ENCODE measurements at places on chromosomes 7 and 10. TPM values are rescaled to one million over a fixed set of nuclear protein-coding genes. Genes with fewer than 3 reads are reported as not detected.

Gene ADCYAP1R1
- 8.7 TPM for total RNA-seq

Gene TMEM273
- 0.27 TPM for total RNA-seq

Gene MACC1
- 14.6 TPM for total RNA-seq

Gene SPDYE8
- not detected for total RNA-seq

Gene SPDYE2
- 0.15 TPM for total RNA-seq

Gene GTF2IRD2
- 8.8 TPM for total RNA-seq

Gene GNAT3
- total RNA-seq: not detected

Gene FAM180A
- not detected for total RNA-seq

Gene LIPN
- total RNA-seq: not detected

Gene GPAM
- total RNA-seq: 12.2 TPM

Gene ANXA8
- not detected for total RNA-seq

Gene CALCR
- total RNA-seq: 1.2 TPM

Gene SPDYE11
- not detected for total RNA-seq

Gene NAT16
- total RNA-seq: 0.62 TPM

Gene ACBD5
- 19.4 TPM for total RNA-seq

Gene SPDYE18
- not detected for total RNA-seq

Gene SYT15B
- total RNA-seq: 0.32 TPM

Gene ERVW-1
- not detected for total RNA-seq

Gene NEUROG3
- total RNA-seq: 2.0 TPM

Gene OR2A5
- total RNA-seq: not detected

Gene BCCIP
- total RNA-seq: 95.3 TPM

Gene GRB10
- 66.0 TPM for total RNA-seq

Gene TEX47
- total RNA-seq: not detected

Gene LEP
- not detected for total RNA-seq

Gene OR2A12
- not detected for total RNA-seq

Gene C7orf25
- total RNA-seq: 5.5 TPM

Gene SLC29A4
- total RNA-seq: 11.8 TPM

Gene LRRC18
- not detected for total RNA-seq

Gene MRC1
- total RNA-seq: 0.46 TPM

Gene ATG9B
- 3.8 TPM for total RNA-seq

Gene HMX3
- total RNA-seq: not detected

Gene TSPAN12
- 17.3 TPM for total RNA-seq

Gene PTPN20
- total RNA-seq: 0.96 TPM

Gene EGR2
- 1.6 TPM for total RNA-seq

Gene PHYHIPL
- 0.13 TPM for total RNA-seq

Gene CPVL
- total RNA-seq: 43.8 TPM

Gene ACTL6B
- total RNA-seq: 0.99 TPM

Gene TAS2R41
- 0.31 TPM for total RNA-seq

Gene ZNF467
- 0.73 TPM for total RNA-seq

Gene MACROH2A2
- 35.4 TPM for total RNA-seq

Gene AGR3
- total RNA-seq: not detected

Gene GPR141
- total RNA-seq: 1.8 TPM

Gene OR13A1
- total RNA-seq: 0.15 TPM

Gene NUDT13
- 2.0 TPM for total RNA-seq

Gene TPK1
- total RNA-seq: 2.7 TPM

Gene PRR15
- total RNA-seq: 21.2 TPM

Gene OGDHL
- total RNA-seq: 35.1 TPM

Gene OR2A42
- total RNA-seq: 0.37 TPM

Gene GSAP
- 1.6 TPM for total RNA-seq

Gene PGAM2
- total RNA-seq: 2.4 TPM

Gene ASIC3
- 5.5 TPM for total RNA-seq

Gene MTURN
- total RNA-seq: 6.4 TPM

Gene RTKN2
- 16.8 TPM for total RNA-seq

Gene LRCH4
- total RNA-seq: 52.0 TPM

Gene SSC4D
- 27.9 TPM for total RNA-seq

Gene VWC2
- 0.82 TPM for total RNA-seq

Gene ZNF804B
- not detected for total RNA-seq

Gene MMRN2
- 2.4 TPM for total RNA-seq

Gene TYSND1
- 21.3 TPM for total RNA-seq

Data from WTC11 (cell line).